ENCODE measurements at places on chromosomes 3 and 15. TPM values are rescaled to one million over a fixed set of nuclear protein-coding genes. Genes with fewer than 3 reads are reported as not detected.

DNA sequence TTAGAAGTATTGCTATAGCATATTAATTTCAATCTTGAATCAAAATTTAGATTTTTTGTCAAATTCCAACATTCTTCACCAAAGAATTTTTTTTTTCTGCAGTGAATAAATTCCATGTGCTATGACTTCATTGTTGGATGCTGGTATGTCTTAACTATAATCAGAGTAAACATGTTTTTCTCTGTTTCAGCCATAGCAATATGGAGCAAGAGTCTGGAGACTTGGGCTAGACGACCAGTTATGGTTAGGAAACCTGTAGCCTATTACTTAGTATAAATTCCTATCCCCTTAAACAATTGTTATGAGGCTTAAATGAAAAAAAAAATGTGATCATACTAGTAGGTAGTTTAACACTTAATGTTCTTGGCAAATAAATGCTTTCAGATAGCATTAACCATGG is 431.9 kb upstream of the FRG2C start:
- no peak for DNase-seq
- no peaks in the 10 kb centered on the region for H3K36me3 ChIP-seq
- no peaks in the 10 kb centered on the region for H3K4me1 ChIP-seq
- H3K27ac ChIP-seq, result no peak overlapping the region
- no peak overlapping the region for H3K4me3 ChIP-seq

DNA sequence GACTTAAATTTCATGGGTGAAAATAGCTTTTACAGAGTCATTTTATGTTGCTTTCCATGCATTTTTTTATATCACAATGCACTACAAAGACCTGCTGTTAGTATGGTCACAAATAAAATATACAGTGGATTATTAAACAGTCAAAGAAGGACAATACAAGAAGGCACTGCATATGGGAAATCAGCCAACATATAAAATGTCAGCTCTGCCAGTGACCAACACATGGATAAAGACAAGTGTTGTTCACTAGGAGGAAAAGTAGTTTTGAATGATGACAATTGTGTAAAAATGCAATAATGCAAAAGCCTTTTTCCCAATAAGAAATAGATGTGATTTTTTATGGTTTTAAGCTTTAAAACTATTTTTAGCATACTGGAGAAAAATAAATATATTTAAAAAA is 425.3 kb upstream of the CBLB start:
- no peaks in the 10 kb centered on the region for H3K27me3 ChIP-seq
- no peak overlapping the region for H3K27ac ChIP-seq
- no peak for DNase-seq
- no peaks in the 10 kb centered on the region for H3K36me3 ChIP-seq
- H3K4me3 ChIP-seq, result no peak overlapping the region
- H3K4me1 ChIP-seq, result peaks cover 4% of the 10 kb centered on the region

DNA sequence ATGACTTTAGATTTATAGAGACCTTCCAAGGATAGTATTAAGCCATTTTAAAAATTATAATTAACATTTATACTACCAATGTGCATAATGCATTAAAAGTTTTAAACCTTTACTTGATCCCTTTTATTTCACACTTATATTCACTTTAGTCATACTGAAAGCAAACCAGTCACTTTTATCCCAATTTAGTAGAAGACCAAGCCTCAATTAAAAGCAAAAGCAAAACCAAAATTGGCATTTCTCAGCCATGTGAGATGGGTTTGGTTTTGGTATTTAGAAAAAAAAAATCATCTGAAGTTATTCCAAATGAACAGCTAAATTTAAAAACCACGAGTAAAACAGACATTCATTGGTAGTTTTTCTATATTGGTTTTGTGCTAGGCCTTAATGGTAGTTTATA is 249.4 kb downstream of the LPP start:
- H3K4me1 ChIP-seq, result peaks cover 12% of the 10 kb centered on the region
- H3K36me3 ChIP-seq, result no peaks in the 10 kb centered on the region
- no peak overlapping the region for H3K4me3 ChIP-seq
- no peak for DNase-seq
- no peaks in the 10 kb centered on the region for H3K27me3 ChIP-seq
- H3K27ac ChIP-seq, result no peak overlapping the region

DNA sequence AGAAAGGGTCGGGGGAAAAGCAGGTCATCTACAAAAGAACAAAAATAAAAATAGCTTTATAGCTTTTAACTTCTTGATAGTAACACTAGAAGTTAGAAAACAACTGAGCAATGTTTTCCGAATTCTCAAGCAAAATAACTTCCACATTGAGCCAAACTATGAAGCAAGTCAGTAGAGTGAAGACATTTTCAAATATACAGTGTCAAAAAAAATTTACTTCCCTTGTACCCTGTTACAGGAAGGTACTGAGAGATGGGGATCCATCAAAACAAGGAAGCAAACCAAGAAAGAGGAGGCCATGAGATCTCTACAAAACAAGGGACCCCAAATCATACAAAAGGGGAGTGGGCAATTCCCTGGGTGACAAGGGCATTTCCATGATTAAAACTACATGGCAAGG is 26.6 kb upstream of the STIMATE start:
- no peaks in the 10 kb centered on the region for H3K27me3 ChIP-seq
- no peaks in the 10 kb centered on the region for H3K4me1 ChIP-seq
- no peak for DNase-seq
- H3K4me3 ChIP-seq, result no peak overlapping the region

DNA sequence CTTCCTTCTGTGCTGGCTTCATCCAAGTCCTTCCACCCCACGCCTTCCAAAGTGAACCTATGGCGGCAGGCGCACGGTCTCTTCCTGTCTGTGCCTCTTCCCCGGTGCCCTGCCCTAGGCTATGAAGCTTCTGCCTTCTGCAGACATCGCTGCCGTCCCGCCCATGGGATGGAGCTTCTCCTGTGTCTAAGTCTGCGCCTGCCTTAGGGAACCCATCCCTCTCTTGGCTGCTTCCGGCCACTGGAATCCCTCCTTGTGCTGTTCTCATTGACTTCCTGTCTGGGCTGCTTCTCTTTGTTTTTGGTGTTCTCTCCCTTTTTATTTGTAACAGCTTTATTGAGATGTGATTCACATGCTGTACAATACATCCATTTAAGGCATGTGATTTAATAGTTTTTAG is 17.2 kb downstream of the CHCHD6 start:
- no peak for DNase-seq
- no peaks in the 10 kb centered on the region for H3K27me3 ChIP-seq

- H3K27ac ChIP-seq, result no peak overlapping the region
- H3K4me1 ChIP-seq, result no peaks in the 10 kb centered on the region
- peaks cover under 1% of the 10 kb centered on the region for H3K27me3 ChIP-seq
- H3K36me3 ChIP-seq, result peaks cover 5% of the 10 kb centered on the region
- H3K4me3 ChIP-seq, result no peak overlapping the region
Measured at GRCh38 chr3:170003881-170004356, 33.9 kb upstream of the GPR160 start.

GPR176 gene
- 1.3 TPM for total RNA-seq
